ENCODE measurements at places on chromosomes 4 and X.

DNA sequence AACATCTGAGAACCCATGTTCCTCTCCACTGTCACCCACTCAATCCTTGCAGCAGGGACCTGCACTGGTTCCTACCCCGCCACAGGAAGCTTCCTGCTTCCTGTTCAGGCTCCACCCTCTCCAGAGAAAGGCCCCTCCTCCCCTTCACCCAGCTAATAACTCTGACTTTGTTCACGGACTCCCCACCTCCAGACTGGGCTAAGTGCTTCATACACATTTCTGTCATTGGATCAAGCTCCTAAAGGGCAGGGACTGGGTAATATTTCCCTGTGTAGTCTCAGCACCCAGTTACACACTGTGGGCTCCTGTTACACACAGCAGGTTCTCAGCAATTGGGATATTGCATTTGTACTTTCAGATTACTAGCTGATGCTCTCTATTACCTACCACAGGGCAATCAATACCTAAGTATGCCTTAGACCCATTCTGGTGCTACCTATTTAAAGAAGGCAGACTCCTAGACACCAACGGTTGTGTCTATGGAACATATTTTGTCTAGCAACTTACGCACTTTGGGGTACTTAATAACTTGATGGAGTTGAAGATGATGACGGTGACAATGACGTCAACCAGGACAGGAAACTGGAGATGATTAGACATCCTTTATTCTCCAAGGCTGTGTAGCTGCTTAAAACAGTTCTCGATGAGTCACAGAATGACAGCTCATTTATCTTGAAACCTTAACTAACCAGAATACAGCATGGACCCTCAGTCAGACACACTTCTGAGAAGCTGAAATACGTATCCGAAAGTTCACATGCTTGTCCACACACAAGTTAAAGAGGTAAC lies 58.1 kb downstream of the MAML3 start:
- DNase-seq, result no peak

DNA sequence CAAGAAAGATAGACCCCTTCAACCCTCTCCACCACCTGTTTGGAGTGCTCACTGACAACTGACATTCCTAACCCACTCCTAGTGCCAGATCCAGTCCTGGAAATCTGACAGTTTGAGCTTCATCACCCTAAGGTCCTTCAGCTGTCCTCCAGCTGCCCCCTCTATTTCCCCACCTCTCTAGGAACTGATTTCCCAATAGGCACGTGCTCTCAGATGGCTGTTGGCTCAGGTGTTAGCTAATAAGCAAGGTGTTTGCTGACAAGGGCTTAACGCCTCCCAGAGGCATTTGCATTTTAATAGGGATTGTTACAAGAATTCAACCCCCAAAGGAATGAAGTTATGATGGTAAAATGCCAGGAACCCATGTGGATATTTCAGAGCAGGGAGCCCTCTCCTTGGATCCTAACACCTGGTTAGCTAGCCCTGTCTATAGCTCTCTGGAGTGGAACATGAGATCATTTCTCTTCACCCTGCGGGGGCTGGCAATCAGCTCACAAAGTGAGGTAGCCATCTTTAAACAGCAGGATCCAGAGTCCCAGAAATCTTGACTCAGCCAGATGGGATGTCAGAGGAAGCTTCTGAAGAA lies 348.5 kb upstream of the SFRP2 start:
- no peak for DNase-seq

GRCh38 chrX:70096052-70096451 lies 33.8 kb downstream of the OTUD6A start:
- DNase-seq, result no peak

GRCh38 chr4:108937066-108937465 lies 174.2 kb upstream of the ETNPPL start:
- DNase-seq, result no peak

- no peak for DNase-seq
Measured at GRCh38 chr4:28469886-28470285, 1609.2 kb downstream of the STIM2 start.

- DNase-seq, result no peak
Measured at GRCh38 chr4:5447755-5448154, 260.6 kb downstream of the EVC2 start.

DNA sequence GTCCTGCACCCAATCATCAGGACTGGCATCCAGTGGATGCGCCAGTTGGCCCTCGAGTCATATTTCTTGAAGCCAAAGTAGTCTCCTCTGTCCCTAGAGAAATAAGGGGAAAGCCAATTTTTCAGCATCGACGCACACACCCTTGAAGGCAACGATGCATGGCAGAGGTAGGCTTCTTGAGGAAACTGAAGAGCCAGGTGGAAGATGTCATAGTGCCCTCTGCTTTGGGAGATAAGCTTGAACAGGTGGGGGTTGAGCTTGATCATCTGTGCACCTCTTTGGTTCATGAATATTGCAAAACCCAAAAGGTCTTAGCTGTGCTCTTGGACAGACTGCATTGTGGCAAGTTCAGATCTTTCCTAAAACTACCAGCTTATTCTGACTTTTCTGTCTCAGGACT lies 34.6 kb upstream of the WDR1 start:
- no peak for DNase-seq

DNA sequence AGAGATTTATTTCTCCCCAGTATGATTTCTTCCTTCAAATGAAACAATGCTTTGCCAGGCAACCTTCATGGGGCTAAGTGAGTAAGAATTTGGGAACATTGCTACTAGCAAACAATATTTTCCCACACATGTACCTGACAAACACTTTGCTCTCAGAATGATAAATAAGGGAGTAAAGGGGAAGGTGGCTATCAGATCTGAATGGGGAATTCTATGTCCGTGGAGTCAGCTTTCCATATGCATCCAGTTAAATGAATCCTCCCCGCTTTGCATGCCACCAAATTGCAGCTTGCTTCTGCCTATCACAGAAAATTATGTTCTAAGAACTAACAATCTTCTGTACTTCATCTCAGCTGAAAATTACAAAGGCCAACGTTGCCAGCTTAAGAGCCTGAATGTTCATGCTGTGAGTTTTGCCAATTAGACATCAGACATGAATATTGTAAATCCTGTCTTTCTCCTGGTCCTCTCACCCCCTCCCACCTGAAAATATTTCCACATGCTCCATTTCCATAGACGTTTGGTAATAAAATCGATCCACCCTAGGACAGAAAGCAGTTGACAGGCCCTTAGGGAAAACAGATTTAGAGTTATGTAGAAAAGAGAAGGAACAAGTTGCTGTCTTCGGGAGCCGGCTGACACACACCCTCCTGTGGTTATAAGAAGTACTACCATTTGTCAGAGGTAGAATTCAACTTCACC lies 6.3 kb downstream of the MEPE start:
- DNase-seq, result no peak

GRCh38 chr4:119028296-119028695 lies 107.3 kb upstream of the MYOZ2 start:
- DNase-seq, result no peak

DNA sequence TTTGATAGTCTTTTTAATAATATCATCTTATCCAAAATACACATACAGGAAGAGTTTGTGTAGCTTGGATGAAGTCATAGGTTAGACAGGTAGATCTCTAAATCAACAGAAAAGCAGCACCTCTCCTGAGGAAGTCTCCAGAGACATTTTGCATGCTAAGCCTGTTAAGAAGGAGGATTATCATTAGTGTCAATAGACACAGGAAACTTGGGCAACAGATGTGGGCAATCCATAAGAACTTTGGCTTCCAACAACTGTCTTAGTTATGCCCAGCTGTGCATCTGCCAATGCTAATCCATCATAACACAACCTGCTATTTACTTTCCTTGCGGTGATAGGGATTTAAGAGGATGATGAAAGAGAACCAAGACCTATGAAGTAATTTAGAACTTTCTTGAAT lies 1052.6 kb downstream of the RPA4 start:
- DNase-seq, result no peak

DNA sequence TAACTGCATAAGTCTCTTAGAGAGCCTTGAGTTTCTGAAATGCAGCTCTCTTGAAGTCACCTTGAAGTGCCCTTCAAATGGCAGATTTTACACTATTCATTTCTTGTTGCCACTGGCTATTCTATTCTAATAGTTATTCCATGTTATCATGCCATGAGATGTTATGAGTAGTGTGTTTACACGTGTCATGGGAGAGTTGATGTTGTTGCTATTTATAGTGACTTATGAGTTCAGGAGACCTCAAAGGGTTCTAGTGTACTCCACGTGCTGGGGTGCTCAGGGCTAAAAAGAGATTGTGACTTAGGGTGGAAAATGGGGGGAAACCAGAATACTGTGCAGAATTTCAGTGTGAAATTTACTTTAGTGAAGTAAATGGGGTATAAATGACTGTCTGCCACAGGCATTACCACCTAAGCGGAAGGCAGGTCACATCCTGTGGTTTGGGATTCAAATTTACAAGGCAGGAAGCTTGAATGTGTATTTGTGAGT lies 77.1 kb upstream of the SLC4A4 start:
- DNase-seq, result no peak

- DNase-seq, result no peak
Measured at GRCh38 chrX:107442914-107443527, 6.4 kb upstream of the FRMPD3 start.

DNA sequence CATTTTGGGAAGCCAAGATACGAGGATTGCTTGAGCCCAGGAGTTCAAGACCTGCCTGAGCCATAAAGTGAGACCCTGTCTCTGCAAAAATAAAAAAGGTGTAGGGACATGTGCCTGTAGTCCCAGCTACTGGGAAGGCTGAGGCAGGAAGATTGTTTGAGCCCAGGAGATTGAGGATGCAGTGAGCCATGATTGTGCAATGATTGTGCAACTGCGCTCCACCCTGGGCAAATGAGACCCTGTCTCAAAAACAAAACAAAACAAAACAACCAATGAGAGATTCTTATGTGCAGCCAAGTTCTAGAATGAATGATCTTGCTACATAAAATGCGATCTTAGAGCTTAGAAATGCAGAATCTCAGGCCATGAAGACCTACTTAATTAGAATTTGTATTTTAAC lies 22.5 kb downstream of the SLC9B2 start:
- no peak for DNase-seq

DNA sequence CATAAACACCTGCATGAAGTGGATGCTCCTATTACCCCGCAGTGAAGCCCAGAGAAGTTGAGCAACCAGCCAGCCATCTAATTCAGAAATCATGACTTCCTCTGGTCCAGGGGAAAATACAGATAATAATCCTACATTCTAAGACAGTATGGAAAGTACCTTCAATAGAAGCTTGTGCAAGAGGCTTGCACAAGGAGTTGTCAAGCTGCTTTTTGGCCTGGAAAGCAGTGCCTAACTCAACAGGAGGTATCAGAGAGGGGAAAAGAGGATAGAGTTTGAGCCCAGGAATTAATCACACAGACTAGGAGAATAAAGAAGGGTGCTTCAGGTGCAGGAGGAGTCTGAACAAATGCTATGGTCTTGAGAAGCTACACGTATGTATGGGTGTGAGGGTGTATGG lies 26.7 kb downstream of the TMEM192 start:
- DNase-seq, result no peak

GRCh38 chr4:184348311-184349233 lies 125.8 kb downstream of the IRF2 start:
- DNase-seq, result no peak

- no peak for DNase-seq
Measured at GRCh38 chr4:139602776-139603360, 46.8 kb upstream of the SETD7 start.

GRCh38 chr4:147096667-147097604 lies 151.3 kb upstream of the TTC29 start:
- no peak for DNase-seq

DNA sequence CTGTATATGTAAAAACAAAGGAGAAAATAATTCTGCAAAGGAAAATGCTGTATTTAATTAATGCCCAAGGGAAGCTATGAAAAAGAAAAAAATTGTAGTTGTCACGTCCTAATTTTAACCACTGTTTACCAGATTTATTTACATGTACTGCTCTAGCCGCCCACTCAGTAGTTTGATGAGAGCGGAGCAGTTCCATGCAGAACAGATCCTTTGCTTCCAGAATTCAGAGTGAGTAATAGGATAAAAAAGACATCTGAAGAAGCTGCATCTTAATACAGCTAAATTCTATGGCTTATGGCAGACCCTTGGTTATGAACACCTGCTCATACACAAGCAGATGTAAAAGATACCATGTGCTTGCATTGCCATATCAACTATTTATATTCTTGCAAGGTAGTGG lies 287.0 kb downstream of the GASK1B start:
- no peak for DNase-seq

DNA sequence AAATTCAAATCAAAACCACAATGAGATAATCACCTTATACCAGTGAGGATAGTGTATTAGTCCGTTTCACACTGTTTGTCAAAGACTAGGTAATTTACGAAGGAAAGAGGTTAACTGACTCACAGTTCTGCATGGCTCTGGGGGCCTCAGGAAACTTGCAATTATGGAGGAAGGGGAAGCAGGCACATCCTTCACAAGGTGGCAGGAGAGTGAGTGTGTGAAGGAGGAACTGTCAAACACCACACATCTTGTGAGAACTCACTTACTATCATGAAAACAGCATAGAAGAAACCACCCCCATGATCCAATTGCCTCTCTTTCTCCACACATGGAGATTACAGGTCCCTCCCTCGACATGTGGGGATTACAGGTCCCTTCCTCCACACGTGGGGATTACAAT lies 54.7 kb upstream of the TRPC5 start:
- DNase-seq, result no peak

- no peak for DNase-seq
Measured at GRCh38 chr4:13905543-13905942, 278.0 kb upstream of the BOD1L1 start.

DNA sequence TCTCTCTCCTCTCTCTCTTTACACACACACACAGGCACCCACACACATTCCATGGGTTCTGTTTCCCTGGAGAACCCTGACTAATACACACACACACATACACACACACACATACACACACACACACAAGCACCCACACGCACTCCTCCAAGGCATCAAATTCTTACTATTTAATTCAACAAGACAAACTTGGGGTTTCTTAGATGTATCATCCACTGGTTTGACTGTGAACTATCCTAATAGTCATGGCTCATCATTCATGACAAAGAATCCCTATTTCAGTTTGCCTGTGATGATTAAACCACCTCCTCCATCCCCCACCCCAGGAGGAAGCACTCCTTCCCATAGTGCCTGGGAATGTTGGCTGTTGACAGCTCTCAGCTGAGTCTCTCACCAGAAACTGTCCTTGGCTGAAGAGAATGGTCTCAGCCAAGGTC lies 98.2 kb downstream of the USP46 start:
- DNase-seq, result no peak

- no peak for DNase-seq
Measured at GRCh38 chr4:161132715-161133425, 1030.9 kb downstream of the FSTL5 start.

DNA sequence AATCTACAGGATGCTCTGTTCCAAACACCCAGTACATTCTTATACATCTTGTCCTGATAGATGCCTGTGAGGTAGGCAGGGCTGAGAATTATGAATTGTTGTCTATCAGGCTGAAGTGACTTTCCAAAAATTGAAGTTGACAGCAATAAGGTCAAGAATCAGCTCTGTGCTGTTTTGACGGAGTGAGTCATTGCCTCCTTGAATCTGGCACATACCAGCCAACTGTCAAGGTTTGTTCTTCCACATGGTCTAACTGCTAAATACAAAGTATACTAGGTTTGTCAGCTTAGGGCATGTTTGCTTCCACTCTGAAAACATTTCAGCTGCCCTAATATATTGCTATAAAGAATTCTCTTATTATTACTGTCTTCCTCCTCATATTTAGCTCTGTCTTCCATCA lies 32.3 kb downstream of the SH3RF1 start:
- DNase-seq, result no peak
